ENCODE measurements at places on chromosomes 2 and 18.

DNA sequence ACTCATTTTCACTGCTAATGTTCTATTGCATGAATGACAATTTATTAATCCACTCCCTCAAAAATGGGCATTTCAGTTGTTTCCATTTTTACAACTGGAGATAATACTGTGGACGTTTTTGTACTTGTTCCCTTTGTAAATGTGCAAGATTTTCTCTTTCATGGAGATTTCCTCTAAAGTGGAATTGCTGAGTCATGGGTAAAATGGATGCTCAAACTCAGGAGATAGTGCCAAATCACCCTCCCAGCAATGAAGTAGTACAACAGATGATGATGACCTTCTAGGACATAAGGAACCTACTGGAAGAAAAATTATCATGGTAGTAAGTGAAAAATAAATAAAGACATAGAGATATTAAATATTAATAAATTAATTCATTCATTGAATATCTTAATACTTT is 460.8 kb upstream of the CHST9 start:
- DNase-seq, result no peak

DNA sequence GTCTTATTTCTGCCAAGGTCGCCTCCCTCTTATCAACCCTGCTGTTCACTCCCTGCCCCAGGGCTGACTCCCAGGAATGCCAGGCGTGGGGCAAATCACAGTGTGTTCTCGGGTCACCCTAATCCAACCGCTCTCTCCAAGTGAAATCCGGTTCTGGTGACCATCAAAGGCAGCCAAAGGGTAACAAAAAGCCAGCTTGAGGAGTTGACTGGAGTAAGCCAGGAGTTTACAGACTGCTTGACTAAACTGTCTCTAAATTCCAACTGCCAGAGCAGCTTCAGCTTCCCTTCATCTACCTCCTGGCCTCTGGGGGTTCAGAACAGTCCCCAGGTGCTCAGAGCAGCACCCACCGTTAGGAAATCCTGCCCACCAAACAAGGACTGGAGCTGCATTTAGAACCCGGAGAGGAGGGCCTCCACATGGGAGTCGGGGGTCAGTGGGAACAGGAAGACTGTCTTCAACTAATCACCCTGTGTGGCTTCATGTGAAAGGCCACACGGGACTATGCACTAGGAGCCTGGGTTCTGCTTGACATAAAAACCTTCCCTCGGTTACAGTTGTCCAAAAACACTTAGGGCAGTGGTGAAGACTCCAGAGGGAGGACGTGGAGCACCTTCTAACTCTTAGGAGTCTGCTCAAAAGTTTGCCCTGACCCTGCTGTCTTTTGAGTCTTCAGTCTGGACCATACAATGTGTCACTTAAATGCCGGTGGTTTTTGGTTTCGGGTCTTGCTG is 24.2 kb upstream of the MCFD2 start:
- no peak for DNase-seq

GRCh38 chr2:45578056-45578843 is 32.8 kb downstream of the SRBD1 start:
- peak; percentile 6 for DNase-seq

DNA sequence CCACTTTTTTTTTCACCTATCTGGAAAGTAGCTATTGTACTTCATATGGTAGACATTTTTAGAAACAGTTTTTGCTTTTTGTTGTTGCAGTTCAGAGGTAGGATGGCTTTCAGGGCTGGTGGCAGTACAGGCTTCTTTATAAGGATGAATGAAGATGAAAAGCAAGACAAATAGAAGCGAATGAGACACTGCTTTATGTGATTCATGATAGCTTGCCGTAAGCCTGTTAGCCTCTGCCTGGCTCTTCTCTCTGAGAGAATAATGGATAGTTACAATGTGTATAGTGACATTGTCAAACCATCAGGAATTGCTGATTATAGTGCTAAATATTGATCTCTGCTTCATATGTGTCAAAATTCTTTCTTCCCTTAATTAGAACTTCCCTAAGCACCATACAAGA is 173.7 kb downstream of the NR4A2 start:
- DNase-seq, result no peak

DNA sequence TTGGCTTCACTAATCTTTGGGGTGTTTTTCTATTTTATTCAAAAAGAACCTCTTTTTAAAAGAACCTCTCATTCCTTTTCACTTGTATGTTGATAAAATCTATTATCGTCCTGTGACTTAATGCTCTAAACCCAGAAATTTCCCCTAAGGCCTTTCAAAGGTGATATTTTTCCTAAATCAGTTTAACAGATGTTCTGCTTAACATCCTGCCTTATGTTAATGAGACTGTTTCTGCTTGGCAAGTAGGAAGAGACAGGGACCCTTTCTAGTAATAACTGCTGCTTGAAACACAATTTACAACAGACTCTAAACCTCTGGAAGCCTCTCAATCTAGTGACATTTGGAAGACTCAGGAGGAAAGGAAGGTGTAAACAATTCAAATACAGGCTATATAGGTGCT is 128.8 kb downstream of the KCNJ3 start:
- DNase-seq, result no peak

DNA sequence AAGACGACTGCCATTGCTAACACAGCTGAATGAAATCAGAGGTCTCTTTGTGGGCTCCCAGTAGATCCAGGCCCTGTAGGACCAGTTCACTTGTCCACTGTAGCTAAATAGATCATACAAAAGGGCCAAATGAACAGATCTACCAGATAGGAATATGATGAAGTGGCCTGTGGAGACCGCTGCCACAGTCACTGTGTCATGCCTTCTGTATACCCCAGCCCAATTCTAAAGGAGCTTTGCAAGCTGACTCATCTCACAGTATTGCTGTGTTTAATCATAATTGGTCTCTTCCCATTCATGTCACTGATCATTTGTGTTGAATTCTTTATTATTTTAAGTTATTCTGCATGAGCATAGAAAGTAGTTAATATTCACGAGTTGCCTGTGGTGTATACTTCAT is 125.8 kb downstream of the MTCL1 start:
- no peak for DNase-seq

DNA sequence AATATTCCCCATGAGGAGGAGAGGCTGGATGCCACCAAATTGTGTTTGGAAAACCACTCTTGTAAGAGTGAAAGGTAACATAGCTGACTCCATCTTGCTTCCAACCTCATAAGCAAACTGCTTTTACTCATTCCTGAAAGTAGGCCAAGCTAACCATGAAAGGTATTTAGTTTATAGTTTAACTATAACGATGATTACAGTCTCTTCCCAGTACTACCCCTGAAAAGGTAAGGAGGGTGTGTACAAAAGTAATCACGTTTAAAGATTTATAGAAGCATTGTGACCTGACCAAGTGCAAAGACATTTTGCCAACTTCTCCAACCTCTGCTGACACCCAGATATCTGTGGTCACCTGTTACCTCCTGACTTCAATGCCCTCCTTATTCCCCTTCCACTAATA is 122.6 kb downstream of the CD8B2 start:
- DNase-seq, result no peak
